ENCODE measurements at places on chromosomes 3 and 15.

- no peak for DNase-seq
Measured at GRCh38 chr3:111324645-111325044, 217.4 kb upstream of the CD96 start.

GRCh38 chr3:75101329-75102147, 487.1 kb upstream of the CNTN3 start:
- no peak for DNase-seq

GRCh38 chr15:98682992-98683701, 34.8 kb downstream of the IGF1R start:
- DNase-seq, result no peak

- DNase-seq, result no peak
Measured at GRCh38 chr3:123961508-123961856, 453 bp upstream of the CCDC14 start.

DNA sequence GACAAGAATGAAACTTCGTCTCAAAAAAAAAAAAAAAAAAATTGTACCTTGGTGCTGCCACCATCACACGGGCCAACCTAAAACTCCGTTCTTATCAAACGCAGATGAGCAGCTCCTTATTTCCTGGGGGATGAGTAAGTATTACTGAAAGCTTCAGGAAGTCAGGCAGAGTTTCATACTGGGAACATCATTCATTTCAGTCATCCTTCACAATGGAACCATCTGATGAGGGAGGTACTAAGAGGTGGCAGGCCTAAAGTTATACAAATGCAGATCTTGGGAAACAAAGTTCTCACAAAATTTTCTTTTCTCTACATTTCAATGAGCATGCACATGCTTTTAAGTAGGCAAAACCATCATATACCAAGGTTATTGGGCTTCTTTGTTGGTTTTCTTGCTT, 636.0 kb upstream of the LMCD1 start:
- no peak for DNase-seq

- DNase-seq, result no peak
Measured at GRCh38 chr3:16912400-16913263, 27.9 kb downstream of the PLCL2 start.

GRCh38 chr3:133237380-133237779, 162.5 kb upstream of the BFSP2 start:
- DNase-seq, result no peak

DNA sequence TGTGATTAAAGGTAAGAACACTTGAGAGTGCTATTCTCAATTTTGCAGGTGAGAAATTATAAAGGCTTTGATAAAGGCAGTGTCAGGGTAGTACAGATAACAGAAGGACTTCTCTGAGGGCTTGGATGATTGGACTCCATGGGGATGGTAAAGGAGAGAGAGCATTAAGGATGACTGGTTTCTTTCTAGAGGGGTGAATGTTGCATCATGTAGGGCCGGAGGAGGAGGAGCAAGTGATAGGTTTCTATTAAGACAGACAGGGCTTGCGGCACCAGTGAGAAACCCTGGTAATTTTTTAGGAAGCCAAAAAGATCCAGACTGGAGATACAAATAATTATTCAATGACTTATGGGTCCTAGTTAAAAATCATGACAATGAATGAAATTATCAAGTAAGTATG, 230.7 kb upstream of the MME start:
- DNase-seq, result no peak

GRCh38 chr3:9600597-9600996, 47.0 kb upstream of the LHFPL4 start:
- DNase-seq, result no peak

Data from DMS153 (cell line).